Activated naive CD4-positive, alpha-beta T cell treated with anti-CD3 and anti-CD28 coated beads for 36 hours (primary cell): ENCODE measurements at places on chromosomes 7 and 10. TPM values are rescaled to one million over a fixed set of nuclear protein-coding genes. Genes with fewer than 3 reads are reported as not detected.

Gene COBL
- total RNA-seq: not detected

Gene CALN1
- not detected for total RNA-seq

Gene CPN1
- total RNA-seq: not detected

Gene AGMO
- not detected for total RNA-seq

Gene SRRM3
- total RNA-seq: not detected

Gene ATOH7
- not detected for total RNA-seq

Gene DGKB
- not detected for total RNA-seq

Gene KBTBD2
- total RNA-seq: 32.2 TPM

Gene OR2A5
- total RNA-seq: not detected

Gene PIP
- not detected for total RNA-seq

Gene IL6
- 4.0 TPM for total RNA-seq

Gene TMEM213
- not detected for total RNA-seq

Gene BUD23
- total RNA-seq: 110 TPM

Gene LIPJ
- not detected for total RNA-seq

Gene GPR37
- total RNA-seq: not detected

Gene CYP2C19
- total RNA-seq: 0.12 TPM

Gene SPDYE2
- total RNA-seq: not detected

Gene ANKRD16
- 3.6 TPM for total RNA-seq

Gene DLX5
- total RNA-seq: not detected

Gene ADIRF
- not detected for total RNA-seq

Gene AOAH
- 0.67 TPM for total RNA-seq

Gene TRPV5
- total RNA-seq: not detected

Gene TRIL
- total RNA-seq: not detected

Gene KCP
- not detected for total RNA-seq

Gene EPO
- not detected for total RNA-seq

Gene COL26A1
- total RNA-seq: not detected

Gene SPDYE5
- not detected for total RNA-seq

Gene HHEX
- not detected for total RNA-seq

Gene SLIT1
- 0.44 TPM for total RNA-seq

Gene KCND2
- total RNA-seq: not detected

Gene CLDN3
- total RNA-seq: not detected

Gene UBE2H
- 33.4 TPM for total RNA-seq

Gene SEMA4G
- 0.59 TPM for total RNA-seq

Gene LOXL4
- not detected for total RNA-seq

Gene METTL27
- total RNA-seq: 1.7 TPM

Gene CD36
- not detected for total RNA-seq

Gene CPA2
- not detected for total RNA-seq

Gene FAM171A1
- 5.2 TPM for total RNA-seq

Gene MOGAT3
- not detected for total RNA-seq

Gene NUTM2E
- total RNA-seq: 0.07 TPM

Gene ACSM6
- not detected for total RNA-seq

Gene ZNF107
- 7.7 TPM for total RNA-seq

Gene CPVL
- not detected for total RNA-seq

Gene CALY
- not detected for total RNA-seq

Gene CDCA7L
- 101 TPM for total RNA-seq

Gene DNMBP
- 2.4 TPM for total RNA-seq

Gene CLRN3
- not detected for total RNA-seq
